RWPE2 (cell line): ENCODE measurements at places on chromosomes 7 and 10.

GRCh38 chr10:13859979-13860654 lies 273.4 kb downstream of the PRPF18 start:
- DNase-seq = no peak

DNA sequence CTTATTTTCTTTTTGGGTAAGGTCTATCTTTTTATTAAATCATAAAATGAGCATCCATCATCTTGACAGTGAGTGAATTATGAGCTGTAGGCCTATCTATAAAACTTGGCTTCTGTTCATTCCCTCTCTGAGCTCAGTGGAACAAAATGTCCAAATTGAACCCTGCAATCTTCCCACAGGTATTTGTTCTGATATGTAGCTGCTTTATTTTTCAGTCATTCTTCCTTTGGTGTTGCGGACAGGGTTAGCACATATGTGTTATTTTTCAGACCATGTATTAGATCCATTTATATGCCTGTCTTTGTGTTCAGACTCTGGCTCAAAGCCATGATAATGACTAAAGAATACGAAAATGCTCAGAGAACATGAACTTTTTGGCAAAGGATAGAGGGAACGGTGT lies 201.6 kb upstream of the KIAA1217 start:
- no peak for DNase-seq

DNA sequence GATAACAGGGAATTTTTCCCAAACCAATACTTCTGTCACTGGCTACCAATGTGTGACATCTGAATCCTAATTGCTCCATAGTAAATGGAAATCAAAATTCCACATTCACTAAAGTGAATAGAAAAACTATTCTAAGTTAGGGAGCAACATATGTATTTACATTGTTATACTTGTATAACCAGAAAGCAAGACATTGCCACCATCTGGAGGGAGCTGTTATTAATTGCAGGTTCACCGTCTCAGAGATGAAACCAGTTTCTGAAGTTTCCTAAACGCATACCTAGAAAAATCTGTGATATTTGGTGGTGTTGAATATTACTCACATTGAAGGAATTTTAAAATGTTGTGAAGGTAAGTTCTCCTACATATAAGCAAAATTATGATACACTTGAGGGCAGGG lies 390.1 kb downstream of the NXPH1 start:
- no peak for DNase-seq

DNA sequence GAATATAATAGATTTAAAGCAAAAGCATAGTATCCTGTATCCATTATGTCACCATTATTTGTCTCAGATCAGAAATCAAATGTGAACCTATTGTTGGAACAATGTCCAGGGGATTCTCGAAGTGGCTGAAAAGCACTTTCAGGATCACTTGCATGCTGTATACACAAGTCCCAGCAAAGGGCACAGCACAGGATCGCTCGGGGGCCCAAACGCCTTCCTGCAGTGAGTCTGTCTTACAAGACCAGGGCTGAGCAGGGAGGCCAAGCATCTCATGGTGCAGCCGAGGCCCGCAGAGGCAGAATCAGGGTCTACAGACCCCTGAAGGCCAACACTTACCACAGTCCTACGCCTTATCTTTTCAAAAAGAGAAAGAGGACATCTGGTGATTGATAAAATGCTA lies 92.3 kb downstream of the TNS3 start:
- peak; percentile 35 for DNase-seq

- no peak for DNase-seq
These were observed 15.4 kb downstream of the TAS2R41 start for GRCh38 chr7:143492799-143493739.

GRCh38 chr10:17802976-17803375 lies 6.2 kb upstream of the MRC1 start:
- DNase-seq = no peak
